IPS-NIHi11 (cell line): ENCODE measurements at places on chromosomes 7 and 10.

GRCh38 chr7:137625197-137625596, 221.6 kb downstream of the DGKI start:
- no peak for DNase-seq

- DNase-seq: peak; percentile 85
These were observed 17.6 kb upstream of the RASGEF1A start for GRCh38 chr10:43284341-43284910.

- peak; percentile 87 for DNase-seq
These were observed 62.3 kb upstream of the LBX1 start for GRCh38 chr10:101291331-101292193.

DNA sequence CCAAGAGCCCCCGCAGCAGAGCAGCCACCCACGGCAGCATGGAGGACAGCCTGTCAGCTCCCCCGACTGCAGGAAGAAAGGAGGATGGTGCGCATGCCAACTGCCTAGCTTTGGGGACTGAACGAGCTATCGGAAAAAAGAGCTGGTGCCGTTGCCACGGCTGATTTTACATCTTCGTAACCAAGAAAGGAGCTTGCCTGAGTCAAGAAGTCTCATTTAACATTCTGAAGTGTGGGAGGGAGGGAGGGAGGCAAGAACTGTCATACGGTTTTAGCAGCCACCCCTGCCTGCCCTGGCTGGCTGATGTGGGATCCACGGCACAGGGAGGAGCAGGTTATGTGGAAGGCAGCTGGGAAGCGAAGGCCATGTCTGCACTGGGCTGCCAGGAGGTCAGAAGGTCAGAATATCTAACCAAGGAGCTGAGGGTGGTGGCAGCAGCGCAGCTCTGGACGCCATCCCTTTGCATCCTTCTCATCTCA, 74.7 kb upstream of the CAMK2B start:
- no peak for DNase-seq

DNA sequence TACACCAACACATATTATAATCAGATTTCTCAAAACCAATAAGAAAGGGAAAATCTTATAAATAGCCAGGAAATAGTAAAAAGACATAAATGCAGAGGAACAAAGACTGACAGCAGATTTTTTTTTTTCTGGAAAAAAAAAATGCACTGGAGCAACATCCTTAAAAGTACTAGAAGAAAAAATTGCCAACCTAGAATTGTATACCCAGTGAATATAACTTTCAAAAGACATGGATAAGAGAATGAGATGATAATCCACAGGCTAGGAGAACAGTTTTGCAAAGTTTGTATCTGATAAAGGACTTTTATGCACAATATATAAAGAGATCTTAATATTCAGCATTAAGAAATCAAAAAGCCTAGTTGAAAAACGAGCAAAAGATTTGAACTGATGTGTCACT, 554.0 kb downstream of the AUTS2 start:
- DNase-seq: no peak

GRCh38 chr7:77450054-77450453, 33.9 kb upstream of the GSAP start:
- DNase-seq: no peak

DNA sequence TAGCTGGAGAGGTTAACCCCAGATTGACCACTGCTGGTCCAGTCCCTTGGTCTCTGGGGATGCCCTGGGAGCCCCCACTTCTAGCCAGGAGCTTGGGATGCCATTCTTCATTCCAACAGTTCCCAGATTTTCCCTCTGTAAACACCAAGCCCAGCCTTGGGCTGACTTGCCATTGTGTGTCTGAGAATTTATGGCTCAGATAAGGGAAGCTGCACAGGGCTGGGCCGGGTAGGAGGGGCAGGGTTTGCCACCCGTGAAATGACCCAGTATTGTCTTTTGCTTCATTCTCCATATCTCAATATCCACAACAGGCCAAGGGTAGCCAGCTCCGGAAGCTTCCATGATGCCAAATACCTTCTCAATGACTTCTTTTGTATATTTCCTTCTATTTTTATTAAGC, 32.1 kb downstream of the AFAP1L2 start:
- no peak for DNase-seq
